CD4-positive, alpha-beta T cell treated with Interleukin-12 subunit alpha and Interleukin-12 subunit beta, for 1 hour (primary cell): ENCODE measurements at places on chromosomes 6 and 20.

DNA sequence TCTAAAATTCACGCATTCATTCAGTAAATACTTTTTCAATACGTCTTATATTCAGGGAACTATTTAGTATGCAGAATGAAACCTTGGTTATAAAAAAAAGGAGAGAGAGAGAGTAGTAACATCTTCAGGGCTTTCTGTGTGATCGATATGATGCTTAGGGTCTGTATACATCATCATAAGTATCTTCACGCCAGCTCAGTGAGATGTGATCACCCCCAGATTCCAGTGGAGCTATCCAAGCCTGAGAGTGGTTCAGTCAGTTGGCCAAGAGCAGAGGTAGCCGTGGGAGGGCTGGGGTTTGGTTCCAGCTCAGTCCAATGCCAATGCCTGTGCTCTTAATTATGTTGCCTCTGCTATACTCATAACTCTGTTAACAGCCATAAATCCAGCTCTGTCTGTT lies 8.6 kb downstream of the CD83 start:
- no peak for DNase-seq

DNA sequence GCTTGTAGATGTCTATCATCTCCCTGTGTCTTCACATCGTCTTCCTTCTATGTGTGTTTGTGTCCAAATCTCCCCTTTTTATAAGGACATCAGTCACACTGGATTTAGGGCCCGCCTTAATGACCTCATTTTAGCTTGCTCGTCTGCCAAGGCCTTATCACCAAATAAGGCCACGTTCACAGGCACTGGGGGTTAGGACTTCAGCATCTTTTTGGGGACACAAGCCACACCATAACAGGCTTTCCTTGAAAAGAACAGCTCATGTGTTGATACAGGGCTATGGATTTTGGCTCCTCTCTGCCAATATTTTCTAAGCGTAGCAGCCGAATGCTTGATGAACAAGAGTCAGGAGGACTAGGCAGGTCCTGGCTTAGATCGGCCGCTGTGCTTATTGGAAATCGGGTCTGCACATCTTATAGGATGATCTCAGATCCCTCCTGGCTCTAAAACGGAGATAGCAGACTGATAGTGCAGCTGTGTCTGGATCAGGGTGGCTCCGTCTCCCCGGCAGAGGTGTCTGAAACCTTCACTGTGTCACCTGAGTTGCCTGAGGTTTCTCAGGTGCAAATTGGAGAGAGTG lies 16.2 kb upstream of the TMEM181 start:
- no peak for DNase-seq

GRCh38 chr20:45948742-45949541 lies 14.5 kb downstream of the PCIF1 start:
- no peak for DNase-seq

GRCh38 chr20:13299401-13299800 lies 78.3 kb downstream of the ISM1 start:
- no peak for DNase-seq

GRCh38 chr20:32628960-32629530 lies 43.9 kb upstream of the NOL4L start:
- no peak for DNase-seq

DNA sequence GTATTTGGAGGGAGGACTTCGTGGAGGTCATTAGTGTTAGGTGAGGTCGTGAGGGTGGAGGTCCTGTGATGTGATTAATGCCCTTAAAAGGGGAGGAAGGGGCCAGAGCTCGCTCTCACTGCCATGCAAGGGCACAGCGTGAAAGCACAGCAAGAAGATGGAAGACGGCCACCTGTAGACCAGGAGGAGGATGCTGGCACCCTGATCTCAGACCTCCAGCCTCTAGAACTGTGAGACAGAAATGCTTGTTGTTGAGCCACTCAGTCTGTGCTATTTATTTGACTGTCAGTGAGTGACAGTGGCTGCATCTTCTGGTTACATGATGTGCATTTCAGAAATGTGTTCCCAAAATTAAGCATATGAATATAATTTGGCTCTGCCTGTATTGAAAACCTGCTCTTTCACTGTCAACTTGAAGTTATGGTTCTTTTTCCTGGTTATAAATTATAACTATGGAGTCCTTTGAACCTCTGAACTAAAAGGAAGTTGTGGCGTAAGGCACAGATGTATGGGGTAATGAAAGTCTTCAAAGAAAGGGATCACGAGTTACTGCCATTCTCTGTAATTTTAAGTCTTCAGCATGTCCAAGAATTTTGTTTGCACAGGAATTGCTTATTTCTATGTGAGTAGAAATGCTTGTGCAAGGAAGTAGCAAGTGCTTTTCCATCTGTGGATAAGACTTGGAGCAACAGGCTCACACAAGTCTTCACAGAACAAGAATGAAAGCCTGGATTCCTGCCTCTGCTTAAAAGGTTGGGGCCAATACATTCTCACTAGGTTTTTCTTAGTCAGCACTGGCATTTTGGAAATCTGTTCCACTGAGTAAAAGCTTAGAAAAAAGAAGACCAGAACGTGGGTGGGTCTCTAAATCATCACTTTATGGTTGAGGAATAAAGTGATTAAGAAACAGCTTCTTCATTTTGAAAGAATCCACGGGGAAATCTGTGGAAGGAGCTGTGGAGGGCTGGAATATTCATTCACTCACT lies 10.3 kb downstream of the PPP1R14C start:
- no peak for DNase-seq

DNA sequence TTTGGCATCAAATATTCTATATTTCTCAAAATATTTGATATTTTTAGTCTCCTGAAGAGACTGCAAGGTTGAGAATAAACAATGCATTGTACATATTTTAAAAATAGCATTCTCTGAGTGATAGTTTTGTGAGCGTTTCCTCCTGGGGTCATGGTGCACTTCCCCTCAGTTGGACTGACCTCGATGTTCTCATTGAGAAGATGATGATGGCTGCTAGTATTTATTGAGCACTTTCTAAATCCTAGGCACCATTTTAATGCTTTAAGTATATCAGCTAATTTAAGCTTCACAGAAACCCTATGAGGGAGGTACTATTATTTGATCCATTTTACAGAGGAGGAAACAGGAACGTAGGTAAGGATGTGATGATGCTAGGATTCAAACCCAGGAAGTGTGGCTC lies 18.2 kb downstream of the DSE start:
- no peak for DNase-seq

GRCh38 chr6:79506251-79506650 lies 31.0 kb downstream of the LCA5 start:
- DNase-seq: no peak

DNA sequence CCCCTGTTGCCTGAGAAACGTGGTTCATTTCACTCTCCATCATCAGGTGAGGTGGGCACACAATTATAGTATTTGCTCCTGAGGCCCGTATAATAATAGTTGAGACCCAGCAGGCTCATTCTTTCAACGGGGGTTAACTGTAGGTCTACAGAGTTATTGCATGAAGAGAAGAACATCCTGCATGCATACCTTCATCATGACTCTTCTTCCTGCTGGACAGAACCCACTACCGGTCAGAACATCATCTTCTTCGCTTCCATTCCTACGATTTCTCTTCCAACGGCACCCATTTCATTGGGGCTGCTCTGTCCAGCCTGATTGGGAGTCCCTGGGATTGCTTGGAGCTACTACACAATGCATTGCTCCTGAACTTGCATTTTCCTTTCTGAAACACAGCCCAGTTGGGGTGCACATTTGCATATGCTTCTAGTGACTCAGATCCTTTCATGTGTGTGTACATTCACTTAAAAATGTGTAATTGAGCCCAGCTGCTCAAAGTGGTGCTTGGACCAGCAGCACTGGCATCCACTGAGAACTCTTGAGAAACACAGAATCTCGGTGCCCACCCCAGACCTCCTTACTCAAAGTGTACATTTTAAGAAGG lies 57.4 kb downstream of the SLC24A3 start:
- no peak for DNase-seq

DNA sequence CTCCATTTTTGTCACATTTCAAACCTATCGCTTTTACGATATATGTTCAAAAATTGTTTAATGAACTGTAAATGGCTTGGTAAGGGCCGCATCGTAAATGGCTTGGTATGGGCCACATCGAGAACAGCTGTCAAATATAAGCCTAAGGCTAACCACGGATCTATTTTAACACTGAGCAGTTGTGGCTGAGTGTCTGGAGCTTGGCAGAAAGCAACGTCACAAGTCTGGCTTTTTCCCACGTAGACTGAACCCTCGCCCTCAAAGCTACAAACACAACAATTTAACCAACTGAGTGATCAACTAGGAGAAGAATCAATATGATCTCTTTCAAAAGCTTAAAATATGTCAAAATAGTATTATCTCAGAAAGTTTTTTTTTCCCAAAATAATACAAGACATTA lies 71.4 kb upstream of the PRSS16 start:
- peak; percentile 21 for DNase-seq

DNA sequence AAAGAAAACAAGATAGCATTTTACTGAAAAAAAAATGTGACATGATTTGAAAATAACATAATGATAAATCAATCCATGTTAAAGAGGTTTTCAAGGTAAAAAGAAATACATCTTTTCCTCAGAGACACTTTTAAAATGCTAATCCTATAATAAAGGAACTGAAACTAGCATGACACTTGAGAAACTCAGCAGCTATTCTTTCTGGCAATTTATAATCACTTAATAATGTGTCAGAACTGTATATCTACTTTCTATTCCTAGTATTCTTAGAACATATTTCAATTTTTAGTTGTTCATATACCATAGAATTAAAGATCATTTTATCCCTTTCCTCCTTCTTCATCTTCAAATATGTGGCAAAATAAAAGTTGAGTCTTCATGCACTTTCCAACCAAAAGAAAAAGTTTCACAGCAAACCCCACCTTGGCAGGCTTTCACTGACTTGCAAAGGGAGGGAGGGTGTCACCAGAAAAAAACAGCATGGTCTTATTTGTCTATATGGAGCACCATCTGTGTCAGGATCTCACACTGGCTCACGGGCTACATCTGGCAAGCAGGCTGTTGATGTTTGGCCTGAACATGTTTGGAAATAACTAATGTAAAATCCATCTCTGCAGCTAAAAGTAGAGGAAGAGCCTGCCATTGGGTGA lies 48.5 kb downstream of the FHL5 start:
- no peak for DNase-seq

- no peak for DNase-seq
These were observed 41.2 kb downstream of the TRAF3IP2 start for GRCh38 chr6:111564482-111564945.

DNA sequence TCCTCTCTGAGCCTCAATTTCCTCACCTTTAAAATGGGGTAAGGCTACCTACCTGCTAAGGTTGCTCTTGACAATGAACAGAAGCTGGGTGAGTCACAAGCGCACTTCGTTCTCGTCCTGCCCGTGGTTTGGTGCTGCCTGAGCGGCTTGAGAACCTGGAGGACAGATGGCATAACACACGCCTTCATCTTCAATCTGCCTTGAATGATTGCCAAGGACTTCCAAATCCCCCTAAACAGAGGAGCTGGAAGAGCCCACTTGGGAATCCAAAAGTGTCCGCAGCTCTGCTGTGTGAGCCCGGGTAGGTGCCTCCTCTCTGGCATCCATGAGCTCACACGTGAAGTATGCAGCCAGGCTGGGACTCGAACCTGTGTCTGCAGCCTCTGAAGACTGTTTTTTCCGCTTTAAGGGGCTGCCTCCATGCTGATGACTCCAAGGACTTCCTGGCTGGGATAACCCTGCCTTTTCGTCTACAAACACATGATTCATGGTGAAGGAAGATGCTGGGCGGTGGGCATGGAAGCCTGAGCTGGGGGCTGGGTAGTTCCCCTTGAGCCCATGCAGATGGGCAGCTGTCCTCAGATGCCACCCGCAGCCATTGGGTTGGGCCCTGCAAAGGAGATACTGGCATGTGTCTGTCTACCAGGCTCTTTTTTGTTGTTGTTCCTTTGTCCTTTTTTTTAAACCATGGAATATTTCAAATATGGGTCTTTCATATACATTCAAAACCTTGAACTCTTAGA lies 25.3 kb upstream of the CSNK2A1 start:
- no peak for DNase-seq

GRCh38 chr6:85126485-85127167 lies 323.3 kb upstream of the NT5E start:
- DNase-seq: no peak

DNA sequence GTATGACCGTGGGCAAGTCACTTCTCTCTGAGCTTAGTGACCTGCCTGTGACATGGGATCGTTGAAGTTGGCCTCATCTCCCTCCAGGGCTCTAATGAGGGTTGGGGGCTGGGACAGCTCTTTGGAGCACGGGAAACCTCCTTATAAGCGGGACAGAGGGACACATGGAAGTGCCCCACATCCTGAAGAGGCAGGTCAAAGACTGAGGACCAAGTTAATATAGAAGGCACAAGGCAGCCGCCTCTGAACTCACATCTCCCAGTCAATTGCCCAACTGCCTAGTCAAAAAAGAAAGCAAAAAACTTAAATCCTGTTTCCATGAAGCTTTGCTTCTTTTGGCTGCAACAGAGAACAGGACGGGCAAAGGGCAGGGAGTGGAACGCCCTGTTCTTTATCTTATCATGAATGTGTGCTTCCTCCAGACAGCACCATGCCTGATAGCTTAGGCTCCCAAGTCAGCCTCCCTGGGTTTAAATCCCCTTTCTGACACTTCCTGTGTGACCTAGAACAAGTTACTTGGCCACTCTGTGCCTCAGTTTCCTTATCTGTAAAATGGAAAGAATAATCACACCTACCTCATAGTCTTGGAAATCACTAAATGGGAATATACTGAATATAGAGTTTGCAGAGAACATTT lies 27.1 kb downstream of the LBP start:
- DNase-seq: no peak

DNA sequence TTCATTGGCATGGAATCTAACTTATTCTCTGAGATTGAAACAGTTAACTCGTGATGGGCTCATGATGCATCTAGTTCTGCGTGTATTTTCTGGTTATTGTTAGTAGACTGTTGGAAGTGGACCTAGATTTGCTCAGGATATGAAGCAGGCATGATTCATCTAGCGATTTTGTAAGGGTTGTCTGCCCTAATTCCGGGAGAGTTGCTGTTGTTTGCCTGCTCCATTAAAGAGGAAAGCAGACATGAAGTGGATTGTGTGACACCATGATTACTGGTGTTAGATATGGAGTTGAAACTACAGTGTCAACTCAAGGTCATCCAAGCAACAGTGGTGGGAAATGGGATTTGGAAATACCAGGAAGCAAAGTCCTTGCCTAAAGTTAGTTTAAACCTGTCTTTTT lies 41.0 kb downstream of the SOX4 start:
- no peak for DNase-seq

GRCh38 chr6:127076466-127076865 lies 42.0 kb upstream of the RSPO3 start:
- no peak for DNase-seq

- DNase-seq: no peak
These were observed 130.1 kb upstream of the DOK5 start for GRCh38 chr20:54345301-54345724.

GRCh38 chr20:42483730-42484303 lies 705.9 kb downstream of the PTPRT start:
- no peak for DNase-seq
